Panc1 (cell line): ENCODE measurements at places on chromosomes 2 and 18.

GRCh38 chr2:9617749-9618148, 13.0 kb downstream of the YWHAQ start:
- no peak for DNase-seq

DNA sequence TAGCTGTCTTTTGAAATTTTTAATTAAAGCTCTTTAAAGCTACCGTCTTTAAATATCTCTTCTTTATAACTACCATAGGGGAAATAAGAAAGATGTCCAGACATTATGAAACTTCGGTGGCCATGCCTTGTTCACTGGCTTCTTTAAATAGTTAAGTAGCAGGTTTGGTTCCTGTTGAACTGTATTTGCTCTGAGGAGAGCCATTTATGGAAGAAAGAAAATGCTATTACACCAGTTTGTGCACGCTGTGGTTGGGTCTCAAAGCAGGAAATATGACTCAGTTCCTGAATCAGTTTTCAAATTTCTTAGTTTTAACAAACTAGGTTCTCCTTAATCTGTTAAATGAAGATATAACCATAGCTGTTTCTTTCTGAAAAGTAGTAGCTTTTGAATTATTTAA, 12.2 kb downstream of the ARPC2 start:
- no peak for DNase-seq

GRCh38 chr18:68177807-68178702, 536.9 kb downstream of the TMX3 start:
- peak; percentile 32 for DNase-seq

GRCh38 chr2:191894681-191895147, 47.8 kb upstream of the CAVIN2 start:
- DNase-seq = no peak

DNA sequence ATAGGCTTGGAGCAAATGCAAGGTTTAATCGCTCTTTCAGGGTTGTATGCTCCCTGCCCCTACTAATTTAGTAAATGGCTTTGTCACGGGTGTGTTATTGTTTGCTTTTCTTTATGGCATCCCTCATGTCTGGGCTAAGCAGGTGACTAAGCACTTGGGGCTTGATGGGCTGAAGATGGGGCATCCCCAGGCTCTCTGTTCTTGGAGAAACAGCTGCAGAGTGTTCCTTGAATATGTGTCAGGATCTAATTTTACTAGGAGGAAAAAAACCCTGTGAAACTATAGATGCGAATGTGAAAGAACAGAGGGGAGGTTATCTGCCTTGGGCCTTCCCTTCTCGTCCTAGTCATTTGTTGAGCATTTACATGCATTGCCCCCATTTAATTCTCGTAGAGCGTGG, 94.7 kb upstream of the TAF1B start:
- no peak for DNase-seq
